ENCODE measurements at places on chromosomes 12 and 14. TPM values are rescaled to one million over a fixed set of nuclear protein-coding genes. Genes with fewer than 3 reads are reported as not detected.

DNA sequence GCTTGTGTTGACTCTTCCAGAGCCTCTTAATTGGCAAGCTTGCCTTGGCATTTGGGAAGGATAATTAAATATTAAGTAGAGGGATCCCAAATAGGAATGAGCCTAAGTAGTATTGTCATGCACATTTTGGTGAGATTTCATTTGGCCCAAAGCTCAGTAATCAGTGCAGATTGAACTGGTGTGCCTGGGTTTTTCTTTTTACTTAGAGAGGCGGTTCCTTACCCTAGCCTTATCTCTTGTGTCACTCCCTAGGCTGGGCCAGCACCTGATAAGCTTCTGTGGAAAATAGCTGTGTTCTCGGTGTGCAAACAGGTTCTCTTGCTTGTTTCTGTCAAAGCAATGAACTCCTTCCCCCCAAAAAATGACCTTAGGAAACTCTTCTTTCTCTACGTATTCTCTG, 9.3 kb upstream of the B4GALNT3 start:
- no peak for DNase-seq

- DNase-seq = no peak
Observed at GRCh38 chr12:122963941-122964265, 2.4 kb downstream of the ABCB9 start.

DNA sequence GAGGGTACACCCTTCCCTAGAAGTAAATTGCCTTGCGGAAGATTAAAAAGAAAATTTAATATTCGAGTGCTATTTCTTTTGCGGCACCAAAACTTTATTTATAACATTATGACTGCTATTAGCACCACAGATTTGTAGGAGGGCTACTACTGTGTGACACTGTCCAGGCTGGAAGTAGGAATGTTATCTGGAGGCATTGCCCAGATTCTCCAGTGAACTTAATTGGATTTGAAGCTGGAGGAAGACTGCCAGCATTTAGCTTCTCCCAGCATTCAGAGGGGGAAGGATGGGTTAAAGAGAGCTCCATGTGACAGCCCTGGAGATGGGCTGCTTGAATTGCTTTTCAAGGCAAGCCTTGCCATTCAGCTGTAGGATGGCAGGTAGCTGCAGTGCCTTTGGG, 107.0 kb upstream of the RBM19 start:
- no peak for DNase-seq

DNA sequence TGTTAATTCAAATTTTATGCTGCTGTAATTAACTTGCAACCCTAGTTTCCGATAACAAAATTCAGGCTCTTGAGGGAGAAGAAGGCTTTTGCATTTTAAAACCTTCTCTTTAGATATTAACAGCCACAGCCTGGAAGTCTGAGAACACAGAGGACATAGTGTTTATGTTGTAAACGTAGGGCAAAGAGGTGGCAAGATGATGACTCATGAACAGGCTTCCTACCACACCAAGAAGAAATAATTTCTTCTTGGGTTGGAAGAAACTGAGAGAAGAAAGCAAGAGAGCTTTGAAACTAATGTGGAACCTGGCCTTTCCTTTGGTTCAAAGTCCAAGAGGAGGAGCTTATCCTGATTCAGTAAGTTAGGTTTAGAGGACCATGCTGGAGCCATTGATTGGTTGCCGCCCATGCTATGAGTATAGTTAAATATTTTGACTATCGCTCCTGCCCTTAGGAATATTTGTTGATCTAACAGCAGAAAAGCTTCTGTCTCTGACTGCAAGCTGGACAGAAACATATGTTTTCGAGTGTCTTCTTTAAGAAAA, 31.8 kb downstream of the CCDC198 start:
- DNase-seq = no peak

GRCh38 chr12:75568801-75569200, 57.4 kb upstream of the KRR1 start:
- DNase-seq = no peak

DNA sequence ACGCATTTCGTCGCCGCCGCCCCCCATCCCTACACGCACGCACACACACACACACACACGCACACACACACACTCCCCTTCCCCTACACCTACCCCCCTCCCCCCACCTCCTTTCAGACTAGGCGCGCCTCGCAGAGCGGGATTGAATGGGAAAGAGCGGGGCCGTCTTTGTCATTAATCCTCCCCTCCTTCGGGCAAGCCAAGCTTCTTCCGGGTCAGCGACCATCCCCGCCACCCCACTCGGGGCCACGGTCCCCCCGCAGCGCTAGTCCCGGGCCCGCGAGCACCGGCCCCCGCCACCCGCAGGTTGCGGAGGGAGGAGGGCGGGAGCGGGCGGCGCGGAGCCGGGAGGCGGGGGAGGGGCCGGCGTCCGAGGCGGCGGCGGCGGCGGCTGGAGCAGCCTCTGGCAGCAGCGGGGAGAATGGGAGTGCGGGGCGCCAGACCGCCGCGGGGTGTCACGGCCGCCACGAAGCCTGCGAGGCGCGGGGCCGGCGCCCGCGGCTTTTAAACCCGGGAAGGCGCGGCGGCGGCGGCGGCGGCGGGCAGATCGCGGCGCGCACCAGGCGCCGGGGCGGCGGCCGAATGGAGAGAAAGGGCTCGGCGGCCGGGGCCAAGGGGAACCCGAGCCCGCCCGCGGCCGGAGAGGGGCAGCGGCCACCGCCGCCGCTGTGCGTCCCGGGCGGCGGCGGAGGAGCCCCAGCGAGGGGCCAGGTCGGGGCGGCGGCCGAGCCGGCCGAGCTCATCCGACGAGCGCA, at the start of gene TTC9:
TSS of gene TTC9 (plus strand) at position 369 of the 755 bp plus-strand sequence. CDS start at position 583, 214 bp downstream.
- peak; percentile 39 for DNase-seq

DNA sequence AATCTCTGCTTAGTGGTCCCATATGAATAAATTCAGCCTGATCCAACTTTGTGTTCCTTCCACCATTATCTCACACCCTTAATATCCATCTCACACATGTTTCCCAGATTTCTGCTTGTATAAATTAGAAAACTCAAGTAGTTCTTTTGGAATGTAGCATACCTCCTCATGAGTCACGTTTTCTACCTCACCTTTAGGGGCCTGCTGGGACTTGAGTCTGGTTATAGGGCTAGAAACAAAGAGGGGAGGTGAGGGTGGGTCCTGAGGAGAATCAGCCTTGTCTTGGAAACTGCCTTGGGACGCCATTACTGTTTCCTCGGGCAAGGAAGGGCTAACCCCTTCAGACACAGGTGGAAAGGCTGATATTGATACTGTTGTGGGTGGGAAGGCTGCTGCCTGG, 51.1 kb downstream of the EMP1 start:
- DNase-seq = no peak

Gene ATL1
- total RNA-seq = 1.1 TPM

Gene CCDC177
- not detected for total RNA-seq

Gene SPATA7
- total RNA-seq = 8.9 TPM
